ENCODE measurements at places on chromosomes 1 and 21.

GRCh38 chr1:170562646-170563338 is 30.8 kb downstream of the GORAB start:
- no peak for DNase-seq

DNA sequence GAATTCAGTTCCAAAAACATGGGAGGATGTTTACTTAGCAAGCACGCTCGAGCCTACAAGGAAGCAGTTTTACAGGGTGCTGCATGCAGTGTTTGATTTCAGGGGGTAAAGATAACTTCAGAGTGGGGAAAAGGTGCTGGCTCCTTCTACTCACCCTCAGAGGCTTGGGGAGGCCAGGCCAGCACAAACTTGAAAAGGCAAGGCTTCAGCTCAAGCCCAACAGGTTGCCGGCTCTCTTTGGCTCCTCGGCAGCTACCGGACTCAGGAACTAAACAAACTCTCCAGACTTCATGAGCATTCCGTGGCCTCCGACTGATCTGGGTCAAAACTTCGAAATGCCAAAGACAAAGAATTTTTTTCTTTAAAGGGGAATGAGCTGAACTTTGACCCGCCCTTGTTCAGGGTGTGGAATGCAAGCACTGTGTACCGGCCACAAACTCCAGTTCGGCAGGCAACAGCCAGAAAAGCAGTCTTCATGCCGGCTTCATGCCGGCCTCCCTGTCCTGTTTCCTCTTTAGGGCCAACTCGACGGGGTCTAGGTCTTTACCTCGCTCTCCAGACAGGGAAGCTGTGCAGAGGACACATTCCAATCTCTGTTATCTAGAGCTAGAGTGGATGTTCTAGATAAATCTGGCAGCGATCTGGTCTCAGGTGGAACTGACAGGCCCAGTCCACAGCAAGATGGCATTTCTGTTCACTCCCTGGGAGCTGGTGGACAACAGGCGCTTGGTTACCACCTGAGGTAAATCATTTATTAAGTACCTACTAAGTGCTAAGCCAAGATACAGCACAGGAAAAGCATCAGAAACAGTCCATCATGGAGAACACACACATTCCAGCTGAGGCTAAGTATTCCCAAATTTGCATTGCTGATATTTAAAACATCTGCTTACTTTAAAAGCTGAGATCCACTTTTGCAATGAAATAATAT is 75.0 kb downstream of the CD46 start:
- DNase-seq = no peak

GRCh38 chr1:87194271-87194774 is 134.4 kb upstream of the LMO4 start:
- DNase-seq = no peak

DNA sequence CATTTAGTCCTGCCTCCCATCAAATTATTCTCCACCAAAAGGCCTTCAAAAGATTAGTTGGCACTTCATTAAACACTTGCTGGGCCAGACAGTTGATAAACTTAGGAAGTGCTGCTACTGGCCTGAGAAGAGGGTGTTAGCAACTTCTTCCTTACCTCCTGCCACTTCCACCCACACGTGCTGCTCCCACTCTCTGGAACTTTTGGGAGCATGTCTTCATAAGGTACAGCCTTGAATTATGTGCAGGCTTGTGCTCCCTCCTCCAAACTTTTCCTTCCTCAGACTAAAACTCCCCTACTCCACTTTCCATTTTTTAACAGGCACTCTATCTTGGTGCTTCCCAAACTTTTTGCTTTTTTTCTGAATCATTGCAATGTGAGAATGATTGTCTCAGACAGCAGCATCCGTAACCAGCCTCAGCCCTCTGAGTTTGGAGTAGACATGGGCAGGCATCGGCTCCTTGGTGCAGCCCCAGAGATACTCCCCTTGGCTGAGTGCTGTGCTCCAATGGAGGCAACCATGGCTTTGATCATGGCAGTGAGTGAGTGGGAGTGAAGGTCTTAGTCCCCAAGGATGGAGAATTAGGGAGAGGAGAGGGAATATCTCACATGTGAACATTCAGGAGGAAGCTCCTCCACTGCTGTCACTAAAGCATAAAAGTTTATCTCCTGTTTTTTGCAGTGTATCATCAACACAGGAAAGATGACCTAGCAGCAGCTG is 8.7 kb upstream of the LELP1 start:
- no peak for DNase-seq

GRCh38 chr1:157147906-157148700 is 9.9 kb upstream of the ETV3 start:
- no peak for DNase-seq

GRCh38 chr1:205840146-205840923 is 9.6 kb downstream of the PM20D1 start:
- no peak for DNase-seq

DNA sequence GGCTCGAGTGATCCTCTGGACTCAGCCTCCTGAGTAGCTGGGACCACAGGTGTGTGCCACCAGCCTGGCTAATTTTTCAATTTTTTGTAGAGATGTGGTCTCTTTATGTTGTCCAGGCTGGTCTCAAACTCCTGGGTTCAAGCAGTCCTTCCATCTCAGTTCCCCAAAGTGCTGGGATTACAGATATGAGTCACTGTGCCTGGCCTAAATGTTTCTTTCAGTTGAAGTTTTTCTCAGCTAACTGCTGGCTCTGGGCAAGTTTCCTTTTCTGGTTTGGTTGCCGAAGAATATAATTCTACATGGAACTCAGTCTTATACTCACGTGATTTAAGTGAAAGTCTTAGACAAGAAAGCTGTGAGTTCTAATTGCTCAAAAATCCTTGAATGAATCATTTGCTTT is 57.0 kb downstream of the SASS6 start:
- no peak for DNase-seq
